Vagina (tissue), 2 donors: ENCODE measurements at places on chromosomes 6 and 20. TPM values are rescaled to one million over a fixed set of nuclear protein-coding genes. Genes with fewer than 3 reads are reported as not detected.

- no peak overlapping the region for H3K4me3 ChIP-seq
- DNase-seq, result no peak
- H3K27ac ChIP-seq, result no peak overlapping the region
Observed at GRCh38 chr20:58822149-58822548, 28.6 kb downstream of the GNAS-AS1 start.

Gene PBOV1
- total RNA-seq, result not detected

Gene EDN3
- 220 TPM for total RNA-seq

DNA sequence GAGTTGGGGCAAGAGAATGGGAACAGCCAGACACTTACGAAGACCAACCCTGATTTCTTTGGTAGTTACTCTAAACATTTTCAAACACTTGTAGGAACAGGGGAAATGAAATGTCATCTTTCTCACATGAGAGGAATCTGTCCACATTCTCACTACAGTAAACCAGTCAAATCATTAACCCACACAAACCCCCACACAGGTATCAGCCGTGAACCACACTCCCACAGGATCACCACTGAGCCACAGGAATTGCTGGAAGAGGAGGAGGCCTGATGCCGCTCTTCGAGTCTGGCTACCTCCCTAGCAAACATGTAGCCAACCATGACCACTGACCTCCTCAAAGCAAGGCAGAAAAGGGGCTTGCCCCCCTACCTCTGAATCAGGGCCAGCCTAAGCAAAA lies 6.9 kb upstream of the RSPO3 start:
- H3K27ac ChIP-seq, result no peak overlapping the region
- H3K27me3 ChIP-seq, result no peaks in the 10 kb centered on the region
- no peak for DNase-seq
- H3K4me3 ChIP-seq, result no peak overlapping the region
- H3K4me1 ChIP-seq, result no peaks in the 10 kb centered on the region

Gene PHF20
- 37.3 TPM for total RNA-seq
